ENCODE measurements at places on chromosomes 2 and 18.

DNA sequence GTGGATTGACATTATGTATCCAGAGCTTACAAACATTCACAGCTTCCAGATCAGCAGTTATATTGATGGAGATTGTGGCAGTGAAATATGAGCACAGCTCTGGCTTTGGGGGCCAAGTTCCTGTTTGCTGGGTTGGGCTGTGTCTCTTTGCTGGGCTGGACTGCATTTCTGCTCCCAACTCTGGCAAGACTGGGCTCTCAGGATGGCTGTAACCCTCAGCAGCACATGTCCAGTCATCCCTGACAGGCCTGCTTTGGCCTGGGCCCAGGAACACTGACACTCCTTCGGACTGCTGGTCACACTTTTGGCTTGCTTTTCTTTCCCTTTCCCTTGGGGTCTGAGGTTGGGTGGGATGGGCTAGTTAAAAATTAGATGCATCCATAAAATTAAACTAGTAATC is 17.9 kb upstream of the VPS4B start:
- DNase-seq, result no peak

GRCh38 chr2:163345795-163346573 is 389.8 kb downstream of the FIGN start:
- no peak for DNase-seq

GRCh38 chr2:191804766-191805165 is 42.1 kb downstream of the CAVIN2 start:
- DNase-seq, result no peak

GRCh38 chr2:149125031-149125725 is 86.7 kb downstream of the LYPD6B start:
- no peak for DNase-seq

- no peak for DNase-seq
Measured at GRCh38 chr2:9919512-9919911, 32.0 kb upstream of the GRHL1 start.

GRCh38 chr2:166384774-166385173 is 9.0 kb upstream of the SCN9A start:
- DNase-seq, result no peak

DNA sequence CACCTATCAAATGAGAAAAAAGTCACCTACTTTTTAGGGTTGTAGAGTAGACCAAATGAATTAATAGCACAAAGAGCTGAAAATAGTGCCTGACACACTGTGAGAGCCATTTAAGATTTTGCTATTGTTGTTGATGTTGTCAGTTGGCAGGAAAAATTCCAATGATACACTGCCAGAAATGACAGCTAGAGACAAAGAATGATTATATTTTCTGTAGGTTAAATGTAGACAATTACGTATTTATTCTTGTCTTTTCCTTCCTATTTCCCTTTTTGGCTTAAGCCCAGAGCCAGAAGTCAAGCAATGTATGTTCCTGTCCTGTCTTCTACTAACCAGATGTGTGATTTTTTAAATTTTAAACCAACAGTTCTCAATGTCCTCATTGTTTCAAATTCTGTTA is 17.2 kb downstream of the NRXN1 start:
- DNase-seq, result no peak

DNA sequence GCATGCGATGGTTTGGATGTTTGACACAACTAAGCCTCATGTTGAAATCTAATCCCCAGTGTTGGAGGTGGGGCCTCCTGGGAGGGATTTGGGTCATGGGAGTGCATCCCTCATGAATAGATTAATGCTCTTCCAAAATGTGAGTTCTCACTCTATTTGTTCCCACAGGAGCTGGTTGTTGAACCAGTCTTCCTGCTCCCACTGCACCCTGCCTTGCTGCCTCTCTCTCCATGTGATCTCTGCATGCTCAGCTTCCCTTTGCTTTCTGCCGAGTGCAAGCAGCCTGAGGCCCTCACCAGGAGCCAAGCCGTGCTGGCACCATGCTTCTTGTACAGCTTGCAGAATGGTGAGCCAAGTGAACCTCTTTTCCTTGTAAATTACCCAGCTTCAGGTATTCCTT is 206.8 kb downstream of the VAPA start:
- no peak for DNase-seq

GRCh38 chr2:68391099-68391498 is 26.0 kb downstream of the PLEK start:
- DNase-seq, result no peak

- DNase-seq, result no peak
Measured at GRCh38 chr2:86645752-86646151, 22.1 kb upstream of the RNF103 start.
